SK-N-SH (cell line): ENCODE measurements at places on chromosomes 4 and X.
A peak's percentile ranks its signal among the peaks of the same experiment; 100 is the strongest.

DNA sequence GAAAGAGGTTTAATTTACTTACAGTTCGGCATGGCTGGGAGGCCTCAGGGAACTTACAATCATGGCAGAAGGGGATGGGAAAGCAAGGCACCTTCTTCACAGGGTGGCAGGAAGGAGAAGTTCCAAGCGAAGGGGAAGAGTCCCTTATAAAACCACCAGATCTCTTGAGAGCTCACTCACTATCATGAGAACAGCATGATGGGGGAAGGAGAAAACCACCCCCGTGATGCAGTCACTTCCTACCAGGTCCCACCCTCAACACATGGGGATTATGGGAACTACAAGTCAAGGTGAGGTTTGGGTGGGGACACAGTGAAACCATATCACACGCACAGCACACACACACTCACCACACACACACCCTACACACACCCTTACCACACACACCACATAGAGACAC is 104.3 kb downstream of the DCTD start:
- H3K4me1 ChIP-seq = no peaks in the 10 kb centered on the region
- no peaks in the 10 kb centered on the region for H3K36me3 ChIP-seq
- no peaks in the 10 kb centered on the region for H3K27me3 ChIP-seq
- no peak overlapping the region for H3K27ac ChIP-seq
- no peak overlapping the region for H3K4me3 ChIP-seq

GRCh38 chrX:33134164-33134563 is 77.2 kb downstream of the DMD start:
- no peak overlapping the region for H3K27ac ChIP-seq
- DNase-seq = no peak
- no peaks in the 10 kb centered on the region for H3K36me3 ChIP-seq
- H3K4me3 ChIP-seq = no peak overlapping the region
- H3K27me3 ChIP-seq = no peaks in the 10 kb centered on the region
- H3K4me1 ChIP-seq = no peaks in the 10 kb centered on the region

DNA sequence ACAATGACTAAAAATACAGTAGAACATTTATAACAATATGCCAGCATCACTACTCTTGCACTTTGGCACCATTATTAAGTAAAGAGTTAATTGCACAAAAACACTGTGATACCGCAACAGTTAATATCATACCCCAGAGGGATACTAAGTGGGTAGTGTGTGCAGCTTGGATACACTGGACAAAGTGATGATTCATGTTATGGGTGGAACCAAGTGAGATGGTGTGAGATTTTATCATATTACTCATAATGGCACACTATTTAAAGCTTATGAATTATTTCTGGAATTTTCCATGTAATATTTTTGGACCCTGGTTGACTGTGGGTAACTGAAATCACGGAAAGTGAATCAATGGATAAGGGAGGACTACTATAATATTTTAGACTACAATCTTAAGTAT is 265.3 kb downstream of the PCDH18 start:
- no peak overlapping the region for H3K4me3 ChIP-seq
- H3K27ac ChIP-seq = peak overlapping the region; percentile 50
- no peaks in the 10 kb centered on the region for H3K36me3 ChIP-seq
- no peaks in the 10 kb centered on the region; the same call in 1 of the 2 replicates for H3K4me1 ChIP-seq

DNA sequence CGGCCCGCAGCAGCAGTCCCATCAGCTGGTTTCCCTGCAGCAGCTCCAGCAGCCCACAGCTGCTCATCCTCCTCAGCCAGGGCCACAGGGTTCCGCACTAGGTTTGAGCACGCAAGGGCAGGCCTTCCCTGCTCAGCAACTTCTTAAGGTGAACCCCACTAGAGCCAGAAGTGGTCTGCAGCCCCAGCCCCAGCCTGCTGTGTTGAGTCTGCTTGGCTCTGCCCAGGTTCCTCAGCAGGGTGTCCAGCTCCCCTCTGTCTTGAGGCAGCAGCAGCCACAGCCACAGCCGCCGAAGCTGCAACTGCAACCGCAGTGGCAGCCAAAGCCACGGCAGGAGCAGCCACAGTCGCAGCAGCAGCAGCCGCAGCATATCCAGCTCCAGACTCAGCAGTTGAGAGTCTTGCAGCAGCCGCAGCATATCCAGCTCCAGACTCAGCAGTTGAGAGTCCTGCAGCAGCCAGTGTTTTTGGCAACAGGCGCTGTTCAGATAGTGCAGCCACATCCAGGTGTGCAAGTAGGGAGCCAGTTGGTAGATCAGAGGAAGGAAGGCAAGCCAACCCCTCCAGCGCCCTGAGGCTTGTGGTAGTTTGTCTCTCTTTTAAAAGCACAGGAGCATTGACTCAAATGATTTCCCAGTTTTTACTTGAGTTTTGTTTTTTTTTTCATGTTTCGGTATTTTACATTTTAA is 4.6 kb downstream of the SUPT20HL1 start:
- DNase-seq = no peak
- H3K4me3 ChIP-seq = no peak overlapping the region
- no peaks in the 10 kb centered on the region; the same call in 1 of the 2 replicates for H3K27me3 ChIP-seq
- H3K4me1 ChIP-seq = no peaks in the 10 kb centered on the region
- H3K36me3 ChIP-seq = no peaks in the 10 kb centered on the region

DNA sequence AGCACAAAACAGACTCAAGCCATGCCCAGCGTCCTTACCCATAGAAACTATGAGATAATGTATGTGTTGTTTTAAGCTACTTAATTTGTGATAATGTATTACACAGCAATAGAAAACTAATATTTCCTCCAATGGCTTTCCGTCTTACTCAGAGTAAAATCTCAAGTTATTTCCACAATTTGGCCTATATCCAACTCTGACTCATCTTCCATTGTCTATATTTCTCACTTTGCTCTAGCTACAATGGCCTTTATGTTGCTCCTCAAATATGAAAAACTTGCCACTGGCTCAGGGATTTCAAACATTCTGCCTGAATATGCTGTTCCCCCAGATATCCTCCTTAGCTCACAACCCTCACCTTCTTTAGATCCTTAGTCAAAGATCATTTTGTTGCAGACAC is 31.6 kb downstream of the IQCM start:
- no peaks in the 10 kb centered on the region for H3K4me1 ChIP-seq
- H3K27me3 ChIP-seq = no peaks in the 10 kb centered on the region; the same call in 1 of the 2 replicates
- no peak overlapping the region for H3K4me3 ChIP-seq
- H3K36me3 ChIP-seq = no peaks in the 10 kb centered on the region

- DNase-seq = peak; percentile 25
- H3K36me3 ChIP-seq = peaks cover 14% of the 10 kb centered on the region
- H3K27ac ChIP-seq = peak overlapping the region; percentile 75
- peak overlapping the region; percentile 93 for H3K4me3 ChIP-seq
Observed at GRCh38 chr4:25160714-25161592, 704 bp upstream of the SEPSECS start.

GRCh38 chr4:8517946-8518345 is 62.2 kb upstream of the GPR78 start:
- no peaks in the 10 kb centered on the region for H3K36me3 ChIP-seq
- H3K4me1 ChIP-seq = no peaks in the 10 kb centered on the region; the same call in 1 of the 2 replicates
- no peaks in the 10 kb centered on the region; the same call in 1 of the 2 replicates for H3K27me3 ChIP-seq

DNA sequence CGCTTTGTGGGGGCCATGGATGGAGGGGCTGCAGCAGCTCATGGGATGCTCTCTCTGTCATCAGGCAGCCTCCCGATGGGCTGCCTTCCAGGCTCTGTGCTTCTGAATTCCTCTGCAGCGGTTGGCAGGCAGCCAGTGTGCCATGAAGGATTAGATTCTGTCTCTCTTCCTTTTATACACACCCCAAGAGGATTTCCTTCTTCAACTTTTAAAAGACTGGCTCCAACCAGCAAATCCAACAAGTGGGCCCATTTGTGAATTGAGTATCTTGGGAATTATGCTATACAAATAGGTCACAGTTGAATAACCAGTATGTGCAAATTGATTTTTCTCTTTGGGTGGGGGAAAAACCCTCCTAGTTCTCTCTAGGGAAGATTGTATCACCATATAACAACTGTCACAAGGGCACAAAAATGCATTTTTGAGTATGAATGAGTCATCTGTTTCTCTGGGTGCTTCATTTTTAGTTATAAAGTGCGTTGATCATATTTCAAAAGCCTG is 96.8 kb upstream of the FAT1 start:
- H3K27me3 ChIP-seq = no peaks in the 10 kb centered on the region
- H3K4me3 ChIP-seq = no peak overlapping the region
- no peaks in the 10 kb centered on the region for H3K36me3 ChIP-seq
- DNase-seq = peak; percentile 10
- H3K27ac ChIP-seq = no peak overlapping the region; the same call in 1 of the 2 replicates

GRCh38 chr4:71472946-71473345 is 134.1 kb downstream of the SLC4A4 start:
- no peak for DNase-seq
- no peaks in the 10 kb centered on the region for H3K27me3 ChIP-seq
- no peaks in the 10 kb centered on the region for H3K4me1 ChIP-seq
- H3K27ac ChIP-seq = no peak overlapping the region

DNA sequence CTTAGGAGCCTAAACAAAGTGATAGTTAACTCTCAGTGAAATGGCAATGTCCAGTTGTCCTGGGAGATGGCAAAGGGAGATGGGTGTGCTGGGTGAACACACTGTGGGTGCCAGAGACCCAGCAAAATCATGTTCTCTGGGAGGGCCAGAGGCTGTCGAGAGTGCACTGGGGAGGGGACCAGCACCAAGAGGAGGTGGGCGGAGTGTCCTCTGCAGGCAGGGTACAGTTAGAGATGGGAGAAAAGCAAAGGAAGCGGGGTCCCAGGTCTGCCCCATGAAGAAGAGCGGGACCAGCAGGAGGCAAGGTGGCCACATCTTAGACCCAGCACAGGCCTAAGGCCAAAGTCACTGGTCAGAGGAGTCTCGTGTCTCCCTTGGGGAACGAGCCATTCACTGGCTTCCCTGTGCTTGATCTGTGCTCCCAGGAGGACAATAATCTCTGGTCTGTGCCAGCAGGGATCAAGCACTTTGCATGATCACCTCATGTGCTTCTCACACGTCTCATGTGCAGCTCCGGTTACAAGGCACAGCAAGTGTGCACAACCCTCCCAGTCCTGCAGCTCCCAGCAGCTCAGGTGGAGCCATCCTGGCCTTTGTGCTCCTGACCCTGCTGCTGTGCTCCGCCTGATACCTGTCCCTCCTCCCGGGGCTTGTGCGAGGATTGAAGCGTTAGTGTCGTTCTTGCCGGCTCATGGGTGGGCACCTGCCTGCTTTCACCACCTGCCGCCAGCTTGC is 100.9 kb downstream of the FAM53A start:
- DNase-seq = no peak
- H3K4me1 ChIP-seq = peaks cover 11% of the 10 kb centered on the region; the same call in 1 of the 2 replicates
- no peak overlapping the region for H3K27ac ChIP-seq
- H3K4me3 ChIP-seq = no peak overlapping the region
- no peaks in the 10 kb centered on the region for H3K36me3 ChIP-seq
